ENCODE measurements at places on chromosomes 11 and 22.
A peak's percentile ranks its signal among the peaks of the same experiment; 100 is the strongest.

DNA sequence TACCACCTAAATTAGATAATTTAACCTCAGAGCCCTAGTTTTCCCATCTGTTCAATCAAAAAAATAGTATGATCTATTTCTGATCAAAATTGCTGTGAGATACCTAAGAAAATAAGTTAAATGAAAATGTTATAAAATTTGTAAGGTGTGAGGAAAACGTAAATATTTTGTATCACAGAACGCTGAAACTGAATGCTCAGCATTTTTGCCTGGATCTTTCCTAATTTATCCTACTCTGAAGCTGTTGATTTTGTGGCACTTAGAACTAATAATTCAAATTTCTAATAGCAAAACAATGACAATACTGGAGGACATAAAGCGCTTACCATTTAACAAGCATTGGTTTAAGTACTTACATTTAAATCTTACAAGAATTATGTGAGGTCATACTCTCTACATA lies 674.2 kb downstream of the FAM181B start:
- no peak for DNase-seq

DNA sequence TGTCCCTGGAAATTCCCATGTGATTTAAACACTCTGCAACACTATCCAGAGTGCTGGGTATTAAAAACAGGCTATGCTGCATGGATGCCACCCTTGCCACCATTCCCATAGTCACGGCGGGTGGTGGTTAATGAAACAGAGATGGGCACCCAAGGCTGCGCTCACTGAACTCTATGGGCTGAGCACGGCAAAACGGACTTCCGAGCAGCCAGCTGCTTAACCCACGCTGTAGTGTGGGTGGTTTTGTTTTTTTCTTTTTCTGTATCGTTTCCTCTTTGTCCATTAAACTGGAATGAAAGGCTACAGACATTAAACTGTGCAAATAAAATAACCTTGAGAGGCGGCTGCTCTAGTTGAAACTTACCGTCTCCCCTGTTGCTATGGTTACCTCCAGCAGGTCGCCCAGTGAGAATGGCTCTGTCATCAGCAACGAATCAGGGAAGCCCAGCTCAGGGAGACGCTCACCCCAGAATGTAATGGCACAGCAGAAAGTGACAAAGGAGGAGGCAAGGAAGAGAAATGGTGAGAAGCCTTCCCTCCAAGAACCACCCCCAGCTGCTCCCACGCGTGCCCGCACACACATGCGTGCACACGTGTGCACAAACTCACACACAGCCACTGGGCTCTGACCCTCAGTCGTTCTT lies 102.1 kb downstream of the C11orf91 start:
- no peak for DNase-seq

DNA sequence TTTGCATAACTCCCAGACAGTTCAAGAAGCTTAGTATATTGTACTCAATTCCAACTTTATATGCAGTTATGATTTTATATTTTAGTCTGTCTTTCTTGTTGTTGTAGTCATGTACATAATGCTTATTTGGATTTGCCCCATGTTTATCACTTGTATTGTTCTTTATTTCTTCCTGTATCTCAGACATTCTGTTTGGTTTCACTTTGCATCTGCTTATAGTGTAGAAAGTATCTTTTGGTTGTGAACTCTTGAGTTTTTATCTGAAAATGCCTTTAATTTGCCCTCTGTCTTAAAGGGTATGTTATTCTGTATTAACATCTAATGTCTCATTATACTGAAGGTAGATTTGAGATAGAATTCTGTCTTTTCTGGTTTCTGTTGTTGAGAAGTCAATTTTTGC lies 275.4 kb downstream of the DYNC2H1 start:
- DNase-seq, result no peak

DNA sequence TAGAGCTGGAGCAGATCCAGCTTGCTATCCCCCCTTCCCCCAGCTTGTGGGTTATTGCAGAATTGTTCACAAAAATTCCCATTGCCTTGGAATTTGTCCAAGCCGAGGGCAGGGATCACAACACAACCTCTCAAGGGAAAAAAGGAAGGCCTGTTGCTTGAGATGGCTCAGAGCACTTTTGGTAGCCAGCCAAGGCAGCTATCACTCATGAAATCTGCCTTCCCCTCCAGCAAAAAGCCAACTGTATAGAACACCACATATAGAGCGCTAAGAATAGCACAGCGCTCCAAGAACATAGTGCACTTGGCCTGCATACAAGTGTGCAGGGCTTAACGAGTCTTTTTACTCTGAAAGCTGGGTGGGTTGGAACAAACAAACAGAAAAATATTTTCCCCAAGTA lies 46.2 kb downstream of the FAM83F start:
- DNase-seq, result no peak

GRCh38 chr22:17882162-17882561 lies 107.9 kb upstream of the BID start:
- no peak for DNase-seq

- DNase-seq, result no peak
Observed at GRCh38 chr11:108551651-108552462, 41.7 kb downstream of the EXPH5 start.

DNA sequence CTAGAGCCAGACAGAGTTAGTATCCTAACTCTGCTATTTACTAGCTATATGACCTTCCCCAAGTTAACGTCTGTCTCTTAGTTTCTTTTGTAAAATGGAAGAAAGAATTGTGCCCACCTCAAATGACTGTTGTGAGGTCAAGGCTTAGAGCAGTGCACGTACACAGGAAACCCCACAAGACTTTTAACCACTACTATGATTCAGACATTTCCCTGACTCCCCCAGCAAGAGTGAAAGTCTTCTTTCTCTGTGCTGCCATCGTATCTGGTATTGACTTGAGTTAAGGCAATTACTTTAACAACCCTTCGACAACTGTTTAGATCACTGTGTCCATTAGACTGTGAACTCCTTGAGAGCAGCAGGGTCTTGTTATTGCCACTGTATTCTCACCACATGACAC lies 2.6 kb upstream of the OR52W1 start:
- no peak for DNase-seq

GRCh38 chr11:77024745-77025144 lies 9.5 kb upstream of the B3GNT6 start:
- no peak for DNase-seq

- no peak for DNase-seq
Observed at GRCh38 chr22:44314425-44315067, 1.8 kb upstream of the SHISAL1 start.

DNA sequence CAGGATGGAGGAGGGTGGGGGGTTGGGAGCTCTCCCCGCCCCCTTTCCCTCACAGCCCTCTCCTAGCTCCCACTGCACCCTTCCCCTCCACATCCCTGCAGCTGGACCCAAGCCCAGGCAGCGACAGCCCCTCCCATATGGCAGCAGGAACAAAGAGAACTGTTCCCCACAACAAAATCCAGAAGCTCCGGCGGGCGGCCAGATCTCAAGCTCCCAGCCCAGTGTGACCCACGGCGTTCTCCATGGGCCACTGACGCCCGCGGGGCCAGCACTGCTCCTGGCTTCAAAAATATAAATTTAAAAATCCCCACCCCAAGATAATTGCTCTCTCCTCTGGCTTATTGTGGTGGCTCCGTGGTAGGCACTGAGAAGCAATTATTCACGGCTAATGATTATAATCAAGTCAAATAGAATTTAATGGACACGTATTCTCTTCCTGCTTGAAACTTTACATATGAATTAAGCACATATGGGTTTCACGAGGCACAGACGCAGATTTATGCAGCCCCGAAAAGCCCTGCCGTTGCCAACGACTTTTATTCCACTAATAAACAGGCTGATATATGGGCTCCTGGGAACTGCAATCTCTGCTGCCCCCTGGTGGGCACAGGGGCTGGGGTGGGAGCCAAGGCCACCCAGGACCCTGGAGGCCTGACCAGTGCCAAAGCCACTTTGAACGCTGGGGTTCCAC lies 17.5 kb downstream of the MACROD1 start:
- DNase-seq, result peak; percentile 13

DNA sequence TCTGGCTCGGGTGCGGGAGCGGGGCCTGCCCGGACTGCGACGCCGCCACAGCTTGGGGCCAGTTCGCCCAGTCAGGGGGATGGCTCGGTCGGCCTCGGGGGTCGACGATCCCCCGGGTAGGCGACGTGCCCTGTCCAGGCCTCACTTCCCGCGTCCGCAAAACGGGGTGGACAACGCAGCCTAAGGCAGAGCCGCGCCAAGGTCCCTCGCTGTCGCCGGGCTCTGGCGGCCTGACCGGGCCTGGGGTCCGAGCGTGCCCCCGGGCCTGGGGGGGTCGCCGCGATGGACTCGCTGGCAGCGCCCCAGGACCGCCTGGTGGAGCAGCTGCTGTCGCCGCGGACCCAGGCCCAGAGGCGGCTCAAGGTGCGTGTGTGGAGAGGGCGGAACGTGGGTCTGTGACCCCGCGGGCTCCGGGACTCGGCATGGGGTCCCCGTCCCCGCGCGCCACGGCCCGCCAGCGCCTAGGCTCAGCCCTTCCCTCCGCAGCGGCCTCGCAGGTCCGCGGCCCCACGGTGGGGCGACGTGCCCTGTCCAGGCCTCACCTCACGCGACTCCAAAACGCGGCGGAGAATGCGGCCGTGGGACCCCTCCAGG lies 4.2 kb downstream of the SEPTIN5 start:
- DNase-seq, result no peak

DNA sequence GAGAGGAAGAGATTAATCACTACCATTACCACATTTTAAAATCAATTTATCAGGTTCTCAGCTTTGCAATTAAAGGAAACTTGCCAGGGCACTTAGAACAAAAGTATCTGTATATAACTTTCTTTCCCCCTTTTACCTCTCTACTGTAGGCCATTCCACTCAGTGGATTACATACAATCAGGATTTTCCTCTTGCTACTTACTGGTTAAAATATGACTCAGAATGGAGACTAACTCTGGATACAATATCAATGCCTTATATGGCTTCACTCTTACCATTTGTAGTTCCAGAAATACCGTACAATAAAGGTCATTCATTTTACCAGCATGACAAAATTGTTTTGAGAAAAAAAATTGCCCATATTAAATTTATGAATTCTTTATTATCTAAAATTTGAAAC lies 706.8 kb downstream of the KCNA4 start:
- DNase-seq, result peak; percentile 88

GRCh38 chr11:65392899-65393298 lies 6.5 kb downstream of the FRMD8 start:
- no peak for DNase-seq

- no peak for DNase-seq
Observed at GRCh38 chr22:41501209-41501608, 32.3 kb downstream of the ACO2 start.

GRCh38 chr11:113376156-113376555 lies 11.4 kb upstream of the ANKK1 start:
- no peak for DNase-seq

Measured in non-pigmented ciliary epithelial cell (primary cell).